Panc1 (cell line): ENCODE measurements at places on chromosomes 6 and 20. TPM values are rescaled to one million over a fixed set of nuclear protein-coding genes. Genes with fewer than 3 reads are reported as not detected.

- DNase-seq, result no peak
Observed at GRCh38 chr20:34074101-34074760, 37.8 kb downstream of the EIF2S2 start.

GRCh38 chr6:26205161-26205624 is 118.0 kb downstream of the HFE start:
- DNase-seq, result peak; percentile 69

GRCh38 chr6:20351534-20351933 is 50.1 kb upstream of the E2F3 start:
- DNase-seq, result no peak

DNA sequence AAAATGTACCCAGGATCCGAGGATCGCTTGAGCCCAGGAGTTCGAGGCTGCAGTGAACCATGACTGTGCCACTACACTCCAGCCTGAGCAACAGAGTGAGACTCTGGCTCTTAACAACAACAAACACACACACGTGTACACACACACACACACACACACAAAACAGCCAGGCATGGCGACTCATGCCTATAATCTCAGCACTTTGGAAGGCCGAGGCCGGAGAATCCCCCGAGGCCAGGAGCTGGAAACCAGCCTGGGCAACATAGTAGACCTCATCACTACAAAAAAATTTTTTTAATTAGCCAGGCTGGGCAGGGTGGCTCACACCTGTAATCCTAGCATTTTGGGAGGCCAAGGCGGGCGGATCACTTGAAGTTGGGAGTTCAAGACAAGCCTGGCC is 23.3 kb upstream of the ARFGEF2 start:
- DNase-seq, result no peak

DNA sequence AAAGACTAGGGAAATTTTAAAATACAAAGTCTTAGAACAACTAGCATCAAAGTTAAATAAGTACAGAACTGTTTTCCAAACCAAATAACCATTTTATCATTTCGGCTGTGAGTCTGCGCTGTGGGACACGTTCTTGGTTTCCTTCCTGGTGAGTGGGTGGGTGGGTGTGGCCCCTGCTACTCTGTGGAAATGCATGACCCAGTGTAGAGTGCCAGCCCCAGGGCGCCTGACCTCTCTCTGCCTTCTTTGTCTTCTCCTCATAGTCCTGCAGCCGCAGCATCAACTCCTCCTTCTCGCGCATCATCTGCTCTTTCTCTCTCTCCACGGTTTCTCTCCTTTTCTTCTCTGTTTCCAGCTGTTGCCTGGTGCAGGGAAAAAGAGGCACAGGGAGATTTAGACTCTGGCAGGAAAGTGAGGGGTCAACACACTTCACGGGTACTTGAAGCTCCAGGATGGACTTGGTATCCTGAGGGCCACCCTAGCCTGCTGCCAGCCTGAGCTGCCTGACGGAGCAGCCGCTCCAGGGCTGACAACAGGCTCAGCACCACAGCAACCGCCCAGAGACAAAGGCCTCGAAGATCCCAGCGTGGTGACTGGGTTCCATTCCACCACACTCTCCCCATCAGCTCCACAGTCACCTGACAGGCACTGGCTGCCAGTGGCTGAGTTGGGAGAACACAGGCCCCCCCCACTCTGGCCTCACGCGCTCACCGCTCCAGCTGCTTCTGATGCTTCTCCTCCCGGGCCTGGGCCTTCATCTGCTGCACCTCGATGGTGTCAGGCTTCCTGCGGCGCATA is 48.4 kb downstream of the EZR start:
- DNase-seq, result no peak

The OPN5 gene
- not detected for total RNA-seq

DNA sequence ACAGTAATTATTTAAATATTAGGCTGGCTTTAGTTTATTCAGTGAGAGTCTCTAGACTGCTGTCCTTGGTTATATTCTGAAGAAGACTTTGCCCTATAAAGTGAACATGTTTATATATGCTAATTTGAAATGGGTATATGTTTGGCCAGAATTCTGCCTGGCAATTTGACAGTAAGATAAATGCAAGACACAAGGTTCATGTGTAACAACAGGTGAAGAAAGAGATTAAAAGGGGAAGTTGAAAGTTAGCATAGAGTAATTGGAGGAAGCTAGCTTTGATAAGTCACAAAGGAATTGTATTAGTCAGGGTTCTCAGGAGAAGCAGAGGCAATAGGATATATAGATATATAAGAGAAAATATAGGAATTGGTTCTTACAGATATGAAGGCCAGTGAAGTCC is 191.4 kb downstream of the CENPW start:
- no peak for DNase-seq

GRCh38 chr6:6900569-6901204 is 207.1 kb upstream of the RREB1 start:
- DNase-seq, result no peak

DNA sequence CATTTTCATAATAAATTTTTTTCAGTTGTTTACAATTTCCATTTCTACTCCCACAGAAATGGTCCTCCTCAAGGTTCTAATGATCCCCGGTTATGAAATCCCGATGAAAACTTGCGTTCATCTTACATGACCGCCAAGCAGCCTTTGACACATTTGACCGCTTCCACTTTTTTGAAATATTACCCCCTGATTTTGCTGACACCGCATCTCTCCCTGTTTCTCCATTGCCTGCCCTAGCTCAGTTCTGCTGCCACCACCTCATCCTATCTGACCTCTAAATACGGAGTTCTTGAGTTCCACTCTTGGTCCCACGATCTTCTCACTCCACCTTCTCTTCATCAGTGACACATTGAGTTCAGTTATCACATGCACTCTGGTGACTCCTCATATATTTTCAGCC is 74.1 kb downstream of the SLC35B3 start:
- no peak for DNase-seq

The NKAIN2 gene
- total RNA-seq, result 2.6 TPM

GRCh38 chr20:60941379-60941778 is 310.7 kb upstream of the CDH4 start:
- no peak for DNase-seq
